HepG2 (cell line): ENCODE measurements at places on chromosomes 1 and 21.

- no peak for DNase-seq
These were observed 91.1 kb downstream of the SMYD2 start for GRCh38 chr1:214372092-214372491.

- no peak for DNase-seq
These were observed at the start of gene EFNA3 for GRCh38 chr1:155078469-155079209. EFNA3 (plus strand) TSS chr1:155078837; CDS start chr1:155078942, 105 bp downstream.

GRCh38 chr21:46185716-46186115 lies 1.5 kb upstream of the SPATC1L start:
- DNase-seq: no peak

DNA sequence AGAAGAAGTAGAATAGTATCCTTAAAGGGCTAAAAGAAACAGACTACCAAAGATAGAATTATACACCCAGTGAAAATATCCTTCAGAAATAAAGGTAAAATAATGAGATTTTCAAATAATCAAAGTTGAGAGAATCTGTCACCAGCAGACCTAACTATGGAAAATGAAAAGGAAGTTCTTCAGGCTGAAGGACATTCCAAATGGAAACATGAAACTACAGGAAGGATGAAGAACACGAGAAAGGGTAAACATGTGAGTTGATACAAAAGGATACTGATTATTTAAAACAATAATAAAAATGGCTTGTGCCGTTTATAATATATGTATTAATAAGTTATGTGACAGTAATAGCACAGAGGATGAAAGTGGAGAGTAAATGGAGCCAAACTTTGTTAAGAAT lies 57.1 kb upstream of the SLFNL1 start:
- no peak for DNase-seq

- DNase-seq: no peak
These were observed 74.0 kb upstream of the SAMSN1 start for GRCh38 chr21:14620152-14620551.
